CD4-positive, alpha-beta T cell treated with Interleukin-6 for 4 hours (primary cell): ENCODE measurements at places on chromosomes 16 and 17.

GRCh38 chr17:38892620-38893019 is 22.8 kb downstream of the LASP1 start:
- DNase-seq: no peak

- DNase-seq: no peak
Measured at GRCh38 chr17:73401911-73402310, 90.1 kb upstream of the CDC42EP4 start.

DNA sequence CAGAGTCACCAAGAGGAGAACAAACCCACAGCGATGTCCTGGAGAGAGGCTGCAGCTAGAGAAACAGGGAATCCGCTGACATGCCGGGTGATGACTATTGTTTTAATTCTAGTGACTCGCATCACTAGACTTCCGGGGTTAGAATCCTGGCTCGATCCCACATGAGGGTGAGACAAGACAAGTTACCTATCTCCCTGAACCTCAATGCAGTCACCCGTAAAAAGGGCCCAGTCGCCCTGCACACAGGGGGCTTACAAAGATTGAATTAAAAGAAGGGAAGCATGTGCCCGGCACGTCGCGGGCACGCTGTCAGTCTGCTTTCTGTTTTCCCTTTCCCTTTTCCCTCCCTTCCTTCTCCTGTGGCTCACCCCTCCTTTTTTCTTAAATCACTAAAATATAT is 212.9 kb upstream of the FOXF1 start:
- DNase-seq: no peak

DNA sequence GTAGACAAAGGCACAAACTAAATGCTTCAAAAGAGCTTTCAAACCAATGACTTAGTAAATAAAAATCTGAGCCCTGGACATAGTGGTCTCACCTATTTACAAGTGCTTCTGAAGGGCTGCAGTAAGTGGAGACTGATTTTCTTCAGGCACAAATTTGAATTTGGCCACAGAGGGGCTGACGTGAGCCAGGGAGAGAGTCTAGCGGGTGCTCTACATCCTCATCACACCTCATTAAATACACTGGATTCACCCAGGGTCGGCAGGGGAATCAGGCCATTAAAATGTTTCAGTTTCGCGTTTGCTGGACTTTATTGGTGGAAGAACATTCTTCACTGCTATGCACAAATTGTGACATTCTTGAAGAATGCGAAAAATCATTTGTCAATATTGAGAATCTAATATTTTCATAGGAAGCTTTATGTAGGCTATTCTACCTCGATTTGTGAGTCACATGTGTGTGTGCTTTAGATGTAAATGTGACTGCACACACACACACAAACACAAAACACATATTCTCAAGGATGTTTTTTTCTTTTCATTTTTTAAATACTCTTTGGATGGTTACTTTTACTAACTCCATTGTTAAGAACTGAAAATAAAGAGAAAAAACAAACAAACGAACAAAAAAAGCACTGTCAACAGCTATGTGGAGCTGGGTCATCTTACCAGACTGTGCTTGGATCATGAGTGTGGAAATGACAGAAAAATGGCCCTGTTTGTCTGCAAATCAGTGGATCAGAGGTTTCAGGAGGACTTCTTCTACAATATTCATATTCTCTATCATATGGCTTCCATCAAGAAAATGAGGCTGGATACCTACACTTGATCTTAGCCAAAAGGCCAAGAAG is 58.9 kb downstream of the CDH11 start:
- no peak for DNase-seq

- no peak for DNase-seq
Measured at GRCh38 chr17:2624292-2624731, 30.9 kb downstream of the PAFAH1B1 start.

GRCh38 chr17:73984941-73985340 is 218.5 kb upstream of the RPL38 start:
- no peak for DNase-seq

GRCh38 chr16:19393226-19394111 is 24.2 kb upstream of the TMC5 start:
- no peak for DNase-seq

GRCh38 chr16:71254832-71255525 is 24.5 kb upstream of the HYDIN start:
- no peak for DNase-seq

DNA sequence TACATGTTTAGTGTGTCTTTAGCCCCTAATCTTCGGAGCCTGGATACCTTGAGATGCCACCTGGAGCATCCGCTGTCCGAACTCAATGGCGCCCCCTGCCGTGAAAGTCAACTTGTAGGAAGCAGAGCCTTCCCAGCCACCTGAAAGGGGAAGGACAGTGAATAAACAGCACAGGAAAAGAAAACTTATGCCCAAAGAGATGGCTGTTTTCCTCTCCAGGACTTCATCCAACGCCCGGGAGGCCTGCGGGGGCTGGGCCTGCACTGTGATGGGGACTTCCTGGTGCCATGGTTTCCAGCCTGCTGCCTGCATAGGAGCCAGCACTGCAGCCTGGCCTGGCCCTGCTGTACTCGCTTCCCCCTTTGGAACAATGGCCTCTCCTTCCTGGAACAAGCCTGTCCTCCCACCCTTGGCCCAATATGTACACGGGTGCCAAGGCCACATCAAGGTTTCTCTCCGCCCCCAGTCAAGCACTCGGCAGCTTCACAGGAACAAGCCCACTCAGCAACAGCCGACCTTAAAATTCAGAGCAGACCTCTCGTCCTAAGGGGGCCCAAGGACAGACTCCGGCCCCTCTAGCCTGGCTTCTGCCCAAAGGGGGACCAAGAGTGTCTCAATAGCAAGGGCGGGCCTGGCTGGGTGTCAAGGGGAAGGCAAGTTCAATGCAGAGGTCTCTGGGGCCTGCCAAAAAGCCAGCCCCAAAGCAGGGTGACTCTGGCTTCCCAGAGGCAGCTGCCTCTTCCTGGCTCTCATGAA is 4.5 kb upstream of the UNC13D start:
- DNase-seq: peak; percentile 89

DNA sequence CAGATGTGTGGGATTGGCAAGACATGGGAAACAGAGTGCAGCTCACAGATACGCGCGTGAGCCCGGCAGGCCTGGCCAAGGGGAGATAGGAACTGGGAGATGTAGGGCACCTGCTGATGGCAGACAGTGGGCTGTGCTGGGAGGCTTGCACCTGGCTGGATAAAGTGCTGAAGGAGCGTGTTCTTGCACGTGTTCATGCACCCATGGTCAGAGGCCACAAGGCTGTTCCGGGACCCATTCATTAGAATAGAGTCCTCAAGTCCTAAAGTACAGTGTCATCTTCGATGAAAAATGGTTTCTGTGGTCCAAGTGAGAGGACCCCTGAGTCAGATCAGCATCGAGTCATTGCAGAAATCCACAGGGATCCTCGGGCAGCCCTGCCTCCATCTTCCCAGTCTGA is 236.4 kb downstream of the CCDC182 start:
- no peak for DNase-seq

- peak; percentile 51 for DNase-seq
Measured at GRCh38 chr17:27756467-27757371, 43.6 kb downstream of the NOS2 start.

DNA sequence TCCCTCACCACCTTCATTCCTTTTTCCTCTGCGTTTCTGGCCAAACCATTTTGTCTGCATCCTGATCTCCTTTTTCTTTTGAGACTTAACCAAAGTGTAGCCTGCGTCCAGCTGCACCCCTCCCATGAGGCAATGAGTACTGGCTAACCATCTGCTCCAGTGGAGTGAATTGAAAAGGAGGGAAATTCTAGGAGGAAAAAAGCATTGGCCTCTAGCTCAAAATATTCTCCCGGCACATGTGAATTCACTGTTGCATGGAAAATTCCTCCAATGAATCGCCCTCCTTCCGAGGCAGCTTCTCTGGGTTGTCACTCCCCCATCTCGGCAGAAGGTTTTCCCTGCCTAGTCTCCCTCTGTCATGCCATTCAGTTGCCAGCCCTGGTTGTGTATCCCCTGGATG is 5.6 kb downstream of the RAP1GAP2 start:
- no peak for DNase-seq

DNA sequence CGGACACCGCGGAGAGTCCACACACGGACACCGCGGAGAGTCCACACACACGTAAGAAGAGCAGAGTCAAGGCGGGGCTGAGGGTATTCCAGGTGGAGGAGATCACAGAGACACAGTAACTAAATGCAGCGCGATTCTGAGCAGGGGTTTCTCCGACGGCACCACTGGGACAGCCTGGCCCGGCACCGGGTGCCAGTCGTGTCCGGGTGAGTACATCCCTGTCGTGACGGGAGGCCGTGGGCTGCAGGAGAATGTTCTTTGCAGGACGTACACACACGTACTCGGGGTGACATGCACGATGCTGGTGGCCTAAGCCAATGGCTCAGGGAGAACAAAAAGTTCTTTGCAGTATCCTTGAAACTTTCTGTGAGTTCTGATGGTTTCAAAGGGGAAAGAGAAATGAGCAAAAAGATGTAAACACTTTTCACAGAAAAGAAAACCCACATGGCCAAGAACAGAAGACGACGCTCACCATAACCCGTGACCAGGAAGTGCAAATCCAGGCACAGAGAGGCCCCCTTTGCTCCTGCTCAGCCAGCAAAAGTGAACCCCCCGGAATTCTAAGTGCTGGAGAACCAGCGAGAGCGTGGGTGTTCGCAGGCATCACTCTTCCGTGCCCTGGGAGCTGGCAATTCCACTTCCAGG is 53.7 kb upstream of the METRNL start:
- no peak for DNase-seq

- DNase-seq: no peak
Measured at GRCh38 chr16:55735120-55735781, 79.5 kb downstream of the SLC6A2 start.

GRCh38 chr17:19785854-19786253 is 37.8 kb upstream of the ALDH3A1 start:
- no peak for DNase-seq

- peak; percentile 81 for DNase-seq
Measured at GRCh38 chr16:50274326-50275097, 8.2 kb downstream of the ADCY7 start.

GRCh38 chr16:2152695-2153506 is 2.7 kb upstream of the TRAF7 start:
- peak; percentile 6 for DNase-seq

DNA sequence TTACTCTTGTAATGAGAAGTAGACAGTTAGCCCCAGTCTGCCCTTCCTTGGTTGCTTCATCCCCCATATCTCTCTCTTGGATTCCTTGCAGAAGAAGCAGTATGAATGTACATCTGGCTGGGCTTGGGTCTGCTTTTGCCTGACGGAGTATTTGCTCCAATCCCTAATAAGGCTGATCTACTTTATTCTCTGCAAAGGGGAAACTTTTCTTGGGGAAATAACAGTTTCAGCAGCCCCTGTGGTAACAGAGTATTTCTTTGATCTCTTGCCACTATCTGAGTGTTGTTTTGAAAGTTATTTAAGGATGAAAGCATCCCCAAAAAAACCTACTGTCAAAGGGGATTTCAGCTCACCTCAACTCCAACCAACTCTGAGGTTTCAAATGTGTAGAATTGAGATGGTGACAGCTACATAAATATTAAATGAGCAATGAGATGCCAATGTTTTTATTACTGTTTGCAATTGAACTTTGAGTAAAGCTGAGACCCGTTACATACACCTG is 168.9 kb upstream of the NOG start:
- DNase-seq: no peak

DNA sequence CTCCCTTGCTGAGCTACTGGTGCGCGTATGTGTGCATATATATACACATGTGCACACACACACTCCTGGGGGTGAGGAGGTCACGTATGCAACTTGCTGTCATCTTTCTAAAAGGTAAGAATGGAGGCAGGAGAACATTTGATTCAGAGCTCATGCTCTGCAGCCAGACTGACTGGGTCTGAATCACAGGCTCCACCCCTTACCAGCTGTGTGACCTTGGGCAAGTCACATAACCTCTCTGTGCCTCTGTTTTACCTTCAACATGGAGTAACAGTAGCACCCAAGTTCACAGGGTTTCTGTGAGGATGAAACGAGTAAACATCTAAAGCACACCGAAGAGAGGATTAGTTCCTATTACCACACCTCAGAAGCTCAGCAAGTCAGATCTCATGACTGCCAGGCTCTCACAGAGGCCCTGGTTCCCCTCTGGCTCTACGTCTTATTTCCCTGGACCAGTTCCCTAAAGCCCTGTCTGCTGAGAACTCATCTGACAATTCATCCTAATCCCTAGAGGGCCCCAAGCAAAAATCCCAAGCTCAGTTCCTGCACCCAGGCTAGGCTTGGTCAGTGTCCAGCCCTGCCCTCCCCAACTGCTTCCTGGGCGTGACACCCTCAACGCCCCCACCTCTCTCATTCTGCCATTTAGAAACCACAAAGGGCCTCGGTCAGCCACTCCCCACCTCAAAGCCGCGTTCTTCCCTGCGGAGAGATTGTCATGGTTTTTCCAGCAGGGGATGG is 28.7 kb downstream of the ABR start:
- DNase-seq: no peak
